ENCODE measurements at places on chromosomes 12 and 14.

DNA sequence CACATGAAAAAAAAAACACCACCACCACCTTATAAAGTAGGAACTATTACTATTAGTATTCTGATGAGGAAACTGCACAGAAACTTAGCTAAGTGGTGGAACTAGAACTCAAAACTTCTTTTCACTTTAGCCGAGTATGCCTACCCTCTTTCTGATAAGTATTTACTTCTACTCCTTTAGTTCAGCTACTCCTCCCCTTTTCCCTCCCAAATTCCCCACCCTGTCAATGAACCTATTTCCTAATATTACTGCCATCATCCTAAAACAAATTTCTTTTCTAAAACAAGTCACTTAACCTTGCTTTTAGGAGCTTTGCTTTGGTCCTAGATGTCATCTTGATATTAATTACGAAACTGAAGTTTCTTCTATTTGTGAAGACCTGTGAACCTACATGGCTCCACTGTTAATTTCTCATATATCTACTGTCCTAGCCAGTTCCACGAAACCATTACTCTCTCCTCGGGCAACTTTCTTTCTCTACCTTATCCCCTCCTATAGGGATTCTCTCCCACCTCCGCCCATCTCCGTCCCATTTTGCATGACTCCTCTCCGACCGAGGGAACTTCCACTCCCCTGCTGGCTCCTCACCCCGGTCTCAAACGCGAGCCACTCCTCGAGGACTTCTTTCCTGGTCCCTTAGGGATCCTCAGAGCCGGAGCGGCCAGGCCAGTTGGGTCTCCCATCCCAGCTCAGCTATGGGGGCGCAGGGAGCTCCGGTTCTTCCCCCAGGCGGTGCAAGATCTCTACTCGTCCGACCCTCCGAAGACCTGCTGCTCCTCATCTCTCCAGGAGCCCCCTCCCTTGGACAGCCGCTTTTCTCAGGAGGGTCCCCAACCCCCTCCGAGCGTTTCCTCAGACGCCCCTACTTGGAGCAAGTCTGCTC lies 1.1 kb downstream of the NUMB start:
- peak; percentile 35 for DNase-seq

GRCh38 chr14:90981636-90982035 lies 78.8 kb downstream of the RPS6KA5 start:
- no peak for DNase-seq

- DNase-seq = peak; percentile 95
These were observed 24.4 kb upstream of the LRTM2 start for GRCh38 chr12:1795785-1796514.

DNA sequence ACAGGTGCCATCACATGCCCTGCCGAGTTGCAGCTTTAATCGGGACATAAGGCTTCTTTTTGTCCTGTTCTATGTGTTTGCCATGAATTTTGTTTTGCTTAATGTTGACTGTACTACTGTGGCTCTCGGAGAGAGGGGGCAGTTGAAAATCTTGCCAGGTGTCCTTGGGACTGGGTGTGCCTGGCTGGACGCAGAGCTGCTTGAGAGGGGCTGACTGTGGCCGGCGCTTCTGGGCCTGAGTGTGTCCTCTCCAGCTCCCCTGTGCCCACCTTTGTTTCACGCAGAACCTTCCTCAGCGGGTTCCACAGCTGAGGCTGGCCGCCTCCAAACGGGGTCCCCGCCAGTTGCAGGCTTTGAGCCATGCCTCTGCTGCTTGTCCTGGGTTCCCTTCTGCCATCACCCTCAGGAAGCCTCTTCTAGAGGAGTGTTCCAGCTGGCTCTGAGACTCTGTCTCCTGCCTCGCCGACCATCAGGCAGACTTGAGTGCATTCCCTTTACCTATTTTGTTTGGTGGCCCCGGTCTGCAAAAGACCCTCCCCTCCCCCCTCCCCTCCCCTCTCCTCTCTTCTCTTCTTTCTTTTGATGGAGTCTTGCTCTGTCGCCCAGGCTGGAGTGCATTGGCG lies 49.7 kb downstream of the DDX51 start:
- no peak for DNase-seq

DNA sequence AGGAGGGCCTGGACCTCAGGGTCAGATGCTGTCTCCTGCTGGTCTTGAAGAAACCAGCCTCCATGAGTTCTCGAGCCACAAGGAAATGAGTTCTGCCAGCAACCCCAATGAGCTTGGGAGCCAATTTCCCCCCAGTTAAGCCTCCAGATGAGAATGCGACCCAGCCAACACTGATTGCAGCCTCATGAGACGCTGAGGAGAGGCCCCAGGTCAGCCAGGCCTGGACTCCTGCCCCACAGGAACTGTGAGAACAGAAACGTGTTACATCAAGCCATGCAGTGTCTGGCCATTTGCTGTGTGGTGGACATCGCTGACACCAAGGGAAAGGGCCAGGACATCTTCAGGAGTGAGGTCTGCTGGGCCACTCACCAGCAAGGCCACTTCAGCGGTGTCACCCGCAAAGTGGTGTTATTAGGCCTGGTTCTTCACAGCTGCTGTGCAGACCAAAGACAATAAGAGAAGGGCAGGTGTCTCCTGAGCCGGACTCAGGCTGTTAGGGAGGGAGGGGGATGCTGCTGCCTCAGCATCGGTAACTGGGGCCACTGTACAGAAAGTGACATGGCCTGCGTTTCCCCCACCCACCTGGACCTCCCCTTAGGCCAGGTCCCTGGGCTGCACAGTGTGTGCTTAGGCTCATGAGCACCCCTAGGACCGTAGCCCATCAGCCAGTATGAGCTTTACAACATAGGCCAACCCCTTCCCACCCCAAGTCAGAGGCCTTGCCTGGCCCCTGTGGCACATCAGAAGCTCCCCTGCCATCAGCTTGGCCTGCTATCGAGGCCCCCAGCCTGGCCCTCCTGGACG lies 272.4 kb upstream of the RTL1 start:
- no peak for DNase-seq

- no peak for DNase-seq
These were observed 8.9 kb downstream of the DCP1B start for GRCh38 chr12:1995205-1995896.

DNA sequence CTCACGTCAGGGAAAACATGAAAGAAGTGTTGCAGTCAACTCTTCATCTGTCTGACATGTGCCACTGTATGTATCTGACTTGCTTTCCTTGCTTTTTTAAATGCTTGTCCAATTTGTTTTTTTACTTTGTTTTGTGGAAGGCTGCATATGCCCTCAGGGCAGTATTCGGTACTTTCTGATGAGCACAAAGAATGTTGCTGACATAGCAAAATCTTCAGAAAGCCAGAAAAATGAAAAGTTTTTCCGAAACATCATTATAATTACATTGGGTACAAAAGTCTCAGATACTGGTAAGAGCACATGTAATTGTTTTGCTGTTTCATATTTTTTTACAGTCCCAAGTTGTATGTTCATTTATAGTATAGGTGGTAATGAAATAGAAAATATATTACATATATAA lies 144.3 kb downstream of the NTS start:
- no peak for DNase-seq

- no peak for DNase-seq
These were observed 167.4 kb downstream of the TMTC3 start for GRCh38 chr12:88309546-88309945.

DNA sequence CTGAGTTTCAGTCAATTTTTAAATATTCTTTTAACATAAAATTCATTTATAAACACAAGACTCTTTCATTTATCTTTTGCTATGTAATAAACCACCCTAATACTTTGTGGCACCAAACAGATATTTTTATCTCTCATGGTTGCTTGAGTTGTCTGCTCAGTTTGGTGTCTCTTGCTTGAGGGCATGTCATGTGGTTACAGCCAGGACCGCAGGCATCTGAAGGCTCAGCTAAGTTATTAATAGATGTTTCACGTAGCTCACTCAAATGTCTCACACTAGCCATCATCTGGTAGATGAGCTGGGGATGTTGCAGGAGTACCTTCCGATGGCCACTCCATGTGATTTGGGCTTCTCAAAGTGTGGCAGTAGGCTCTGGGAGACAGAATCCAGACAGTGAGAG lies 597.8 kb downstream of the ETNK1 start:
- DNase-seq = no peak

- no peak for DNase-seq
These were observed 1100.7 kb downstream of the TRHDE start for GRCh38 chr12:73372856-73373255.

GRCh38 chr12:42485823-42486222 lies 103.7 kb downstream of the PRICKLE1 start:
- no peak for DNase-seq

GRCh38 chr12:39824505-39825212 lies 205.1 kb upstream of the ABCD2 start:
- no peak for DNase-seq

DNA sequence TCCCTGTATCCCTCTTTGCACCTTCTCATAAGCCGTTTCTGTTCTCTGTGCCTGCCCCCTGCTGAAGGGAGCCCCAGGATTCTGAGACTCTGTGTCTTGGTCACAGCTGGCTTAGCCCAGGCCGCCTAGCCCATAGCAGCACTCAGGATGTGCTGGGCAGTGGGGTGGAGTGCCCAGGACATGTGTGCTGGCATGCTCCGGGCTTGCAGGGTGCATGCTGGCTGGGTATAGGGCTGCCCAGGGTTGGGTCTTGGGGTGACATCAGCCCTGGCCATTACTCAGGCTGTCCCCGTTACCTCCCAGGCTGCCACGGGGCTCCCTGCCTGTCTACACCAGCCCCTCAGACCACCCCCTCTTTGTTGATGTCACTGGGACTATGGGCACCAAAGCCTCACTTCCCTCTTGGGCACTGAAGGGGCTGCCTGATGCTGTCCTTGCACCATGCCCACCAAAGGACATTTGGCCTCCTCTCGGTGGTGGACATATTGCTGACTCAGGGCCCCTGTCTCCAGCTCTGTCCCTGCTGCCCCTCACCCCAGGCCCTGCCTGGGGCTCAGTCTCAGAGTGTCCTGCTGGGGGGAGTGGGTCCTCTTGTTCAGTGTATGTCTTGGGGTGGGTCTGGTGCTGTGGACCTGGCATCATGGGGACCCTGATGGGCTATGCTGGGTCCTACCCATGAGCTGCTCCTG lies 2.4 kb downstream of the CEP170B start:
- DNase-seq = no peak

- no peak for DNase-seq
These were observed 317.6 kb downstream of the CCDC91 start for GRCh38 chr12:28507867-28508266.

GRCh38 chr12:32331133-32331532 lies 68.2 kb upstream of the FGD4 start:
- no peak for DNase-seq

GRCh38 chr12:110353211-110353965 lies 50.1 kb downstream of the ANAPC7 start:
- DNase-seq = no peak

- DNase-seq = peak; percentile 86
These were observed 44.2 kb downstream of the KCTD10 start for GRCh38 chr12:109432842-109433304.

GRCh38 chr14:69812711-69813110 lies 15.7 kb upstream of the SLC10A1 start:
- DNase-seq = no peak

GRCh38 chr12:58701536-58701935 lies 218.8 kb downstream of the LRIG3 start:
- DNase-seq = no peak

DNA sequence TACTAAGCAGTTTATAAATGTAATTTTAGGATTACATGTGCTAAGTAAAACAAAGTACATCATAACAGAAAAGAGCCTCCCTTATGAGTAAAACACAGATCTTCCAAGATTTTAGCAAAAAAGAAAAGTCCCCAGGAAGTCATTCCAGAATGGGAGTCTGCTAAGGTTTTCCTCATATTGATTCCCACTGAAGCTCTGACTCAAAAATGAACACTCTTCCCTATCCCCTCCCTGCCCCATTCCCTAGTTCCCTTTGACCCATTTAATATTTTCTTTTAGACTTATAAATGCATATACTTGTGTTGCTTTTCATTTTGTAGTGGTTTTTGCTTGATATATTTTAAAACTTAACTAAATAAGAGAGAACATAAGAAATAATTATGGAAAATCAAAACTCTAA lies 40.1 kb downstream of the PTGER2 start:
- DNase-seq = no peak

DNA sequence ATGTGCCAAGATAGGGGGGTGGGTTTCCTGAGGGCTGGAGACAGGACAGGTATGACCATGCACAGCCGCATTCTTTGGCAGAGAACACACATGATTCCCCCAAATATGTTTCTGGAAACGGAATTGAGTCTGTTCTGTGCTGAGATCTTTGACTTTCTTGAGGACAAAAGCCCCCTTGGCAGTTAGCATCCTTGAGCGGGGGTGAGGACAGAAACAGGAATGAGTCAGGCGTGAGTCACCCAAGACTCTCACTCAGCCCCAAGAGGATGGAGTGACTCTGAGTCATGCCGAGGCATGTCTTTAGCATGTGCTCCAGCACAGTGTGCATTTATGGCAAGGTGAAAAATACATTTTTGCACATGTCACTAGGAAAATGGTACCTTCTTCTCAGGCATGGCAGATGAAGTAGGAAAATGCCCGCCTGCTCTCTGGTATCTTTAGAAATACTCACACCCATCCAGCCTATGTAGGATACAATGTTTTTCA lies 52.1 kb downstream of the DAD1 start:
- DNase-seq = peak; percentile 90

- no peak for DNase-seq
These were observed 17.5 kb downstream of the RAD51B start for GRCh38 chr14:67837011-67837624.

DNA sequence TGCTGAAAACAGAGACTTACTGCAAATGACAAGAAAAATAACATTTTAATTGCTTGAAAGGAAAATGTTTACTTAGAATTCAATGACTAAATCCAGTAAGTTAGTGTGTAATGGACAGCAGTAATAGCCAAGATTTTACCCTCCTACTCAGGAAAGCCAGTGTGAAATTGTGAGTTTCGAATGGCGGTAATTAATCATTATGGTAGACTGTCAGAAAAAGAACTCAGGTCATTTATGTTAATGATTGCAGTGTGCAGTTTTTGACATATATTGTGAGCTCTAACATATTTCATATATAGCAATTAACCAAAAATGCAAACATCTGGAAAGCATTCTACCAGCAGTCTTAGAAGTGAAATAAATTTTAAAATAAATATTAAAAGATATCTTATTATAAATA lies 60.3 kb downstream of the PDZRN4 start:
- no peak for DNase-seq

DNA sequence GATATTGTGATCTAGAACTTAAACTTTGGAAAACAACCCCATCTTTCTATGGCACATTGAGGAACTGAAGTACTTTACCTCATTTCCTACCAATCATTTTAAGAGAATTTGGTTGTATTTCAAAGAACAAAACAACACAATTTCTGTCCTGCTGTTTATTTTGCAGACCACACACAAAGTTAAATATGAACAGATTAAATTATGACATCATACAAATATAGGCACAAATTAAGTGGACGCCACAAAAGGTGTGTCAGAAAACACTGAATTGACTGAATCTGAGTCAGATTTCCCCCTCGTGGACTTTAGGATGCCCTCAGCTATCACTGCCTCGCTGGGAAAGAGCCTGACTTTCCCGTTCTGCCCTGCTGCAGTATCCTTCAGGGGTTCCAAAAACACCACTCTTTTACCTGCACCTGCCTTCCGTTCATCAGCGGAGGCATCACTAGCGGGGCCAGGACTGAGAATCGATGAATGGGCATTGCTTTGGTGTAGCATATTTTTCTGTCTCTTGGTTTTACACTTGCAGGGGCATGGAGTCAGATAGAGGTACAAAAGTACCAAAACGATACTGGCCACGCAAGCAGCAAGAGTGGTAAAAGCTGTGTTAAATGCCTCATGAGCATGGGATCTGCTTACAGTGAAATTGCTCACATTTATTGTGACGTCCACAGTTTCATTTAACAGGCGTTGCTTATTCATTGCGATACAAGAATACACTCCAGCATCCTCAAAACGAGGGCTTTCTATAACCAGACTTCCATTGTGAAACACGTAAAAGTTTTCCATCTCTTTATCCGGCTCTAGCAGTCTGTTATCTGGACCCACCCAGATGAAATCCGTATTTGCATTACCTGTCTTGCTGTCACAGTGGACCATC lies 2.0 kb upstream of the PCED1B start:
- no peak for DNase-seq

Measured in activated CD4-positive, alpha-beta T cell treated with anti-CD3 and anti-CD28 coated beads, Interleukin-2, amount 50 U/mL, for 48 hours (primary cell).